ENCODE measurements at places on chromosomes 6 and 20.

DNA sequence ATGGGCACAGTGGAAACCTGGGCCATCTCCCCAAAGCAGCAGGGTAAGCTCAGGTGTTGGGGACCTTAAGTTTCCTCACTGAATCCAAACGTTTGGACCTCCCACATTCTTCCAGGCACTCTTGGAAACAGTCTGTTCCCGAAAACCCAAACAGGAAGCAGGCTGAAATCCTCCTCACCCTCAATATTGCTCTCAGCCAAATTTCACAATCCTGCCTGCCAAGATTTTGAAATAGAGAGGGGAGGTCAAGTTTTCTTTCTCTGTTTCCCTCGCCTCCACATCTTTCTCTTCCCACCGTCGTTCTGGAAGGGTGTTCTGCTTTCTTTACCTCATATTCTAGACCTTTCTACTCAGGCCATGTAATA, 392.0 kb upstream of the SASH1 start:
- DNase-seq: no peak

GRCh38 chr6:43935921-43936439, 166.0 kb downstream of the VEGFA start:
- DNase-seq: no peak

- DNase-seq: no peak
These were observed 105.4 kb upstream of the PLEKHG1 start for GRCh38 chr6:150494241-150494640.

DNA sequence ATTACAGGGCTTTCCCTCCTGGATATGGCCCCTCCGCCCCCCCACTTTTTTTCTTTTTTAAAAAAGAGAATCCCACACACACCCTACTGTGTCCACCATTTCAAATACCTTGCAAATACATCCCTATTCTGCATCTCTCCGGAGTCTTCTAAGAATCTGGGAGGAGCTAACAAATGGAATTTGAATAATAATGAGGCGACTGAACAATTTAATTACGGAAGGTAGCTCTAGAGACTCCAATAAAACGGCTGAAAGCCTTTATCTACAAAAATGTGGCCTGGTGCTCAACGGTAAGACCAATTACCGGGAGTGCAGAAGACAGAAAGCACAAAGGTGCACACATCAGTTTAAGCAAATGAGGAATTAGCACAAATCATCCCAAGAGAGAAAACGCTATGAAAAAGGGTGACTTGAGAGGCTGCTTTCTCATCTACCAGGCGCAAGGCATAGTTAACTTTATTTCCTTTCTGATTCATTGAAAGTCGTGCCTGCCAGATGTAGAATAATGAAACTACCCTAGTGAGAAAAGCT, 1.8 kb downstream of the RRAGD start:
- no peak for DNase-seq

- DNase-seq: no peak
These were observed 38.9 kb upstream of the FRMD1 start for GRCh38 chr6:168117942-168118341.

GRCh38 chr6:109486068-109486467, 3.0 kb upstream of the ZBTB24 start:
- DNase-seq: no peak

DNA sequence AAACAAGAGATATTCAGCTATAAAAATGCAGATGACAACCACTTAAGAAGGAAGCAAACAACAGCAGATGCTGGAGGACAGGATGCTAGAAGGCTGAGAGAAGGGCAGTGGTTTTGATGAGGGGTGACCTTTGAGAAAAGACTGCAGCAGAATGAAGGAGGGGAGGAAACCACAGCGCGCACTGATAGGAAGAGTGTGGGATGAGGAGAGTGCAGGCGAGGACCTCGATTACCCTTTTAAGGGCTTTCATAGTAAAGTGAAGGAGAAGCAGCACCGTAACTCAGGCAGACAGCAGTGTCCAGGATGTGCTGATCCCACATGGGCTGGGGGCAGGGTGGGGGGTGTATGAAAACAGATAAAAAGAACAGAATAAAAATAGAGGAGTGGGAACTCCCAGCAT, 19.2 kb downstream of the ZBTB2 start:
- no peak for DNase-seq

- no peak for DNase-seq
These were observed 11.1 kb downstream of the NRN1 start for GRCh38 chr6:5995658-5995948.

DNA sequence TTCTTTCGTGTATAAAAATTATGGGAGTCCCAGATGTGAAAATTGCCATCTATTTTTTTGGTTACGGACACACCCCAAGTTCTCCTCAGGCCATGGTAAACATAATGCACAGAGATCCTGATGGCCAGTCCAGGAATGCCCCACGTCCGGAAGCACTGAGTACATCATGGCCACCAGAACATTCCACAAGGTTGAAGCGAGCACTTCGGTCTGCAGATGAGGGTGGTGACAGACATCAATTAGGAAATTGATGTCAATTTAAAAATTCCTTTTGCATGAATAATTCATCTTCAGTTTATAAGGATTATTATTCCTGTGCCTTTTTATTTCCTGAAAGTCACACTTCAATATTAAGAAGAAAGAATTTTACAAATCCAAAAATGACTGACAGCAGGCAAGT, 13.2 kb upstream of the EXOC2 start:
- no peak for DNase-seq

- DNase-seq: no peak
These were observed 58.7 kb downstream of the AGPAT4 start for GRCh38 chr6:161215193-161215592.

DNA sequence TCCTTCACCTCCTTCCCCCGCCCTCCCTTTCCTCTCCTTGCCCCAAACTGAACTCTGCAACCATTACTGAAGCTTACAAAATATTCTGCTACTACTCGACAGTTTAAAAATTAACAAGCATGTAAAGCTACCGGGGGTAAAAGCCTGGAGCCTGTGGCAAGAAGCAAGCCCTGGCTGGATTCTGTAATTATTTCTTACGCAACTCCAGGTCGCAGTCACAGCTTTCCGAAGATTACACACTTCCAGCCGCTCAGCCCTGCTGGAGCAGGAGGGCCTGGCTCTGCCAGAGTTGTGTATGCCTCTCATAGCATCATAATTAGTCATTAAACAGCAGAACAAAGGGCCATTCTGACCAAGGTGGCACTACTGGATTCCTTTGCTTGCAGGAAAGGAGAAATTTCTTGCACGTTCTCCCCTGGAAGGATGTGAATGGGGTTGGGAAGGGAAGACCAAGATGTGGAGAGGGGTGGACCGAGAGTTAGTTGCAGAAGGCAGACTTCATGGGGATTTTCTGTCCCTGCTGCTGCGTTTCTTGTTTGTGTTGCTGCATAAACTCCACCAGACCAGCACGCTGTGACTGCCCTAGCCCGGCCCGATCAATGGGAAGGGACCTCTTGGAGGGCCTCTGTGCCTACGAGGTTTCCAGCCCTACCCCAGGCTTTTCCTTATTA, 23.6 kb downstream of the FOXQ1 start:
- DNase-seq: no peak

- no peak for DNase-seq
These were observed 428.8 kb upstream of the JARID2 start for GRCh38 chr6:14817074-14817473.

GRCh38 chr6:49110916-49111315, 352.1 kb downstream of the MMUT start:
- no peak for DNase-seq

GRCh38 chr20:32845786-32846185, 12.9 kb upstream of the EFCAB8 start:
- no peak for DNase-seq

DNA sequence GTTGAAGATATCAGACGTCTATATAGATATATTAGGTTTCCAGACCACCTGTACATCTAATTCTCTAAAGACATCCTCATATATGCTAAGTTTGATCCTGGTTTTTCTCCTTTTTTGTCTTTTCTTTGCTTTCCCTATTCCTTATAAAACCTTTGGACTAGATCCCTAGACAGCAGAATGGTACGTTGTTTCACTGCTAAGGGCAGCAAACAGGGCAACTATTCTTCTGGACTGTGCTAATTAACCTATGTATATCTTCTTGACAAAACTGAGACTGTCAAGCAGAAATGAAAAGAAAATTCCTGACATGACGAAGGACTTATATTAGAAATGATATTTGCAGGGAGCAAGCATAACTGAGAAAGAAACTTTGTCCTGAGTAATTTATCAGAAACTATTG, 19.1 kb downstream of the ME1 start:
- no peak for DNase-seq

DNA sequence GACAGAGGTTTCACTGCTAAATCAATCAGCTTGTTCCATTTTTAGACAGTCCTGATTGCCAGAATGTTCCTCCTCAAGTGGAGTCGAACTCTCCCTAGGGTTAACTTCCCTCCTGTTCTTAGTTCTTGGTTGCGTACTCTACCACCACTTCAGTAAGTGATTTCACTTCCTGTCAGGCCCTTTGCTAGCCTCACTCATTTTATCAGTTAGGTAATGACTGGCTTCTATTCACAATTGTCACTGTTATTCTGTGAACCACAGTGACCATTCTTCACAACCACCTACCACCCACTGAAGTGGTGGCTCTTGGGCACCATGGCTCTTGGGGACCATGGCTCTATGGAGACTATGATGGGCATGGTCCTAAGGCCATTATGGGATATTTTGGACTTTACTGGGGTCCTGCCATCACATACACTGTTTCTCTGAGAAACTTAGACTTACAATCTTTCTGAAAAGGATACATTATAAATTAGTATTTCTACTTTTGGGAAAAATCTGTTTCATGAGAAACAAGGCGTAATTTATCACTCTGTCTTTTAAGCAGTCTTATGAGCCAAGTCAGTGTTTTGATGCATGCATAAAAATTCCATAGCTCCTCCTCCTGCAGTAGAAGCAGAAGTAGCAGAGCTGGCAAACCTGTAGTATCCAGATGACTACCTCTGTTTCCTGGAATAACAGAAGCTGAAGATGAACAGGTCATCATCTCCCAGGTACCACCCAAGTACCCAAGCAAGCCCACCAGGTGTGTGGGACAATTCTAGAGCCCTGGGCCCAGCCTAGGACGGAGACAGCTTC, 66.3 kb downstream of the ATXN1 start:
- DNase-seq: no peak

- no peak for DNase-seq
These were observed 572 bp upstream of the ZDHHC14 start for GRCh38 chr6:157380458-157380778.

GRCh38 chr6:140271759-140272377, 897.4 kb upstream of the CITED2 start:
- no peak for DNase-seq

DNA sequence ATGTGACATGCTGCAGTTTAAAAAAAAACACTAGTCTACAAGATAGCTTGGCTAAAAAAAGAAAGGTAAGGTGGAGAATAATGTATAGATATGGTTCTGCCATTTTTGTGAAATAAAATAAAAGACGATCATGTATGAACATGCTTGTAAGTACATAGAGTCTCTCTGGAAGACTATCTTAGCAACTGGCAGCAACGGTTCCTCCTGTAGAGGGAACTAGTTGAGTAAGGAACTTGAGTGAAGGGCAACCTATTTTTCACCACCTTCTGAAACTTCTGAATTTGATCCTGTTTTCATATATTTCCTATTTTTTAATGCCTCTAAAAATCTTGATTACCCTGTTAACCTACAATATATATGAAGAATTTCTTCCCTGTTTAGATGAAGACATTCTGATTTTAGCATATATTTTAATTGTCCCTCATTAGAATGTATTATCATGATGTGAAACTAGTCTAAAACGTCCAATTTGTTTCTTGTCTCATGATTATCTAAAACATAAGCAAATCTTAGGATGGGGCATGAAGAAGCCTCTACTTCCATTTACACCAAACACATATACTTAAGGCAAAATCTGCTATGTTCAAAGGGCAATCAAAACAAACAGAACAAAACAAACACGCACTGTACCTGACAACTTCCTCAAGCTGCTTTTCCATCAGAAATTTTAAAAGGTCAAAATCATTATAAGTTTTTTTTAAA, 202.5 kb downstream of the ISM1 start:
- DNase-seq: no peak

DNA sequence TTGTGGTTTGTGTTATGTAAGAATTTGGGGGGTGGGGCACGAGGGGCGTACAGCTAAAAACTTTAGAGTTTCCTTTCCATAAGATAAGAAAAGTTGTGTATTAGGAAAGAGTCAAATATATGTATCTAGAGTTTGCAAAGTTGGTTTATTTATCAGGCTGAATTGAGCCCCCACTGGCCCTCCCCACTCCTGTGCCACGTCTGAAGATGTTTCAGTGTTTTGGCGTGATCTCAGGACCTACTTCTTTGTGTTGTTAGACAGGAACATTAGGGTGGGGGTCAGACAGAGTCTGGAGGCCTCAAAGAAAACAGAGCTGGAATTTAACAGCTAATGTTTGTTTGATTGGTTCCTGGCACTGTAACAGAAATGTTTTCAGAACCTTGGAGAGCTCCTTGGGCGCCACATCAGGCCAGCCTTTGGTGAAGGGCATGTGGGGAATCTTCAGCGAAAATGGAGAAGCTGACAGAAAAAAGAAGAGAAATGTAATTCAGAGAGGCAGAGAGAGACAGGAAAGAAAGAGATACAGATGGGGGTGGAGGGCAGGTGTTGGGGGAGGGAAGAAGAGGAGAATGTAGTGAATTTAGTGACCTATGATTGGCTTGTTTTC, 674 bp downstream of the NRSN1 start:
- no peak for DNase-seq

GRCh38 chr6:113102761-113103160, 754.4 kb upstream of the MARCKS start:
- no peak for DNase-seq

DNA sequence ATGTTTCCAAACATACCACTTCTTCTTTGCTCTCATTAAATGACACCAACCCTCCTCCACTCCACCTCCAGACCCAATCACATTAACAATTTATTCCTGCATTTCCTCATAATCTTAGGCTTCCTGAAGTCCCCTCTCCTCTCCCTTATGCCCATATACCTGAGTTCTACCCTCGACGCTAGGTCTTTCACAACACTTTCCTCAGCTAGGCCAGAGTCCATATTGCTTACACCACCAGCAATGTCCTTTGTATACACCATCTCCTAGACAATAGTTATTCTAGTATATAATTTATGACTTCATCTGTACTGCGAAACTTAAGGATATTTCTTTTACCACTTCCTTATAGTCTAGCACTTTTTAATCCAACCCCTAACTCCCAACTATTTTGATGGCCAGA, 47.7 kb downstream of the SIM1 start:
- no peak for DNase-seq

GRCh38 chr6:137740091-137740755, 126.8 kb upstream of the TNFAIP3 start:
- no peak for DNase-seq

DNA sequence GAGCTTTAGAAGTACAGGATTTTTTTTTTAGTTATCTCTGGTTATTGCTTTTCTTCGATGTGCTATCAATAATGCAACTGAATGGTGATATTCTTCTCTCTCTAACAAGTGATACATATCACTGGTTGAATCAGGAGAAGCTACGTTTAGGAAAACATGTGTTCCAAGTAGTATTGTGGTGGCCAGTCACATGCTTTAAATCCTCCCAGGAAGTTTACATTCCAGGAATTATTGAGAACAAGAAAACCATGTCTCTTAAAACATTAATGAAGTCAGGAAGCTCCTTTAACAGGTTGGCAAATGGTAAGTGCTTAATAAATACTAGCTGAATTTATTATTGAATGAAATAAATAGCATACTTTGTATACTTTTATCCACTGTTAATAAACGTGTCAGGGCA, 371.1 kb downstream of the BCKDHB start:
- DNase-seq: no peak

Data from T follicular helper cell (primary cell).